ENCODE measurements at places on chromosomes 7 and 10.

- DNase-seq: no peak
Observed at GRCh38 chr10:19169041-19169440, 120.4 kb downstream of the MALRD1 start.

GRCh38 chr7:102232611-102233286, 53.9 kb upstream of the SH2B2 start:
- DNase-seq: no peak

DNA sequence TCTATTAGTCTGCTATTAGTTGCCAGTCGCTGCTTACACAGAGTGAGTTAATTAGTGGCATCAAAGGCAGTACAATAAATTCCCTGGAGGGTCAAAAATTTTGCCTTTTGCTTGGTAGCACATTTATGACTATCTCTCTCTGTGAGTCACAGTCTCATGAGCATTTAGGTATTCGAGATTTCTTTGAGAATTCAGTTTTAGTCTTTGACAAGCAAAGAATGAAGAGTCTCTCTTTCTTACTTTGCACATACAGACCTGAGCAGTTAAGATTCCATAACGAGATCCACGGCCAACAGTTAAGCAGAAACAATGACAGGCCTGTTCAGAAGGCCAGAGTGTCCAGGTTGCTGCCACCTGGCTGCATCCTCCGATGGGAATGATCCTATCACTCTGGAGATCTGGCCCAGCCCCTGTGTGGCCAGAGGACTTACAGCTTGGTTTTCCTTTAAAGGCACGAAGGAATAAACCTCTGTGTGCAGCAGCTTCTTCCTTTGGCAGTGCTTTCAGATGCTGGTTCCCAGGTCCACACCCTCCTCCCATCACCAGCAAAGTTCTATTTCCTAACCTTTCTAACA, 80.6 kb downstream of the GLI3 start:
- DNase-seq: no peak

GRCh38 chr7:8221567-8221966, 40.4 kb downstream of the ICA1 start:
- DNase-seq: no peak

- no peak for DNase-seq
Observed at GRCh38 chr10:102113956-102114857, 6.0 kb downstream of the LDB1 start.

- no peak for DNase-seq
Observed at GRCh38 chr7:115058726-115059125, 136.8 kb downstream of the MDFIC start.

- DNase-seq: no peak
Observed at GRCh38 chr7:37531225-37531624, 82.6 kb upstream of the ELMO1 start.

DNA sequence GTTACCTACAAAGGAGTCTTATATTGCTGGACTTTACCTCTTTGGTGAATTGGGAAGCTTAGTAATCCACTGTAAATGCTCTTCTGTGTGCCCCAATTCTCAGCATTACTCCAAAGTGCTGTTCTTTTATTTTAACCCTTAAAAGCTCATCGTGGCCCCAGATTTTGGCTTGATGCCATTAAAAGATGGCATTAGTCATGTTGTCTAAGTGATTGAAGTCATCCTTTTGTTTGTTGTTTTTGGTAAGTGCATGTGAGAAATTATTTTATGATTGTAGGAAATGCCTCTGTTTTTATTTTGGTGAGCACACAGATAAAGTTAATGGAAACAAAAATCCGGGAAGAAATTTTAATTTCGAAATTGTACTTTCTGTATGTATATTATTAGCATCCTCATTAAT, 82.5 kb upstream of the GATA3 start:
- DNase-seq: no peak

GRCh38 chr7:107723255-107723654, 20.7 kb upstream of the CBLL1 start:
- DNase-seq: no peak

GRCh38 chr7:5528071-5528814, 104.6 kb upstream of the TNRC18 start:
- DNase-seq: no peak

DNA sequence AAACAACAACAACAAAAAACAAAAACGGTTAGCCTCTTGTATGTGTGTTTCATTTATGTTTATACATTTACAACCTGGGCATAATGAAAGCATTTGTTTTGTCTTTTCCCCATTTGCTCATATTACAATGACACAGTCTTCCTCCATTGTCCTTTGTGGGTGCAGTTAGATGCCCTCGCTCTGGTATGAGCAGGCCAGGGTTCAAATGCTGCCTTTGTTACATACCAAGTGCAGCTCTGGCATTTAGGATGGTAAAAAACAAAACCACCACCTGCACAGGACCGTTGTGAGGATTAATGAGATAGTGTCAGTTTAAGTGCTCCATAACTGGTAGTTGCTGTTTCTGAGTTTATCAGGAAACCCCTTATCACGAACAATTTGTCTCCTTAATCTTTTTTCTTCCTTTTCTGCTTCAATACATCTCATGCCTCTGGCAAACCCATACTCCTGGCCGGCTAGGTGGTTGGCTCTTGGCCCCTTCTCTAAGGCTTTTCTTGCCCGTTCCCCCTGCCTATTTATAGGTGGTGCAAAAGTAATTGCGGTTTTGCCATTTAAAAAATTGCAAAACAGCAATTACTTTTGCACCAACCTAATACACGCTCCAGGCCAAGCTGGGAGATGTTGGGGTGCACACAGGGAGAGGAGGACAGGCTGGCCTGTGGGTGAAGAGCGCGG, 18.6 kb upstream of the TMEM225B start:
- no peak for DNase-seq

DNA sequence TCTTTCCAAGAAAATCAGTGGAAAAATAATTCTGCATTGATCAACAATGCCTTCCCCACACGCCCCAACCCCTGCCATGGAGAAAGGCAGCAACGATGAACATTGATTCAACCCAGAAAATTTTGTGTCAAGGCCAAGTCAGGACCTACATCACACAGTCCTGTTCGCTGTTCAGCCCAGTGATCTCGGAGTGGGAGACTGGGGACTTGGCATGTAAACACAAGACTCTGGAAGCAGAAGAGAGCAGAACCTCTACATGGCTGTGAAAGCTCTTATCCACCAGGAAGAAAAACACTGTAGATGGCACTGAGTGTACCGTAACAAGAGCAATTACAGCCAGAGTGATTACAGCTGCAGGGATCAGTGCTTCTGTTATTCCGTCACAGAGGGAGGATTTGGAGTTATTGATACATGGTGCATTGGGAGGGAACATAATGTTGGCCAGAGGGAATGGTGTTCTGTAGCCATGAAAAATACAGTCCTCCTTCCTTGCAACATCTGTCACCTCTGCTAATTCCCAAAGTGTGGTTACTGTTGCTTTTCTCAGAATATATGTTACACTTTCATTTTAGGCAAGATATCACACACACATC, 136.6 kb downstream of the IQUB start:
- DNase-seq: no peak

GRCh38 chr7:80611779-80612178, 26.7 kb upstream of the CD36 start:
- DNase-seq: no peak

GRCh38 chr10:102280397-102281101, 35.2 kb downstream of the GBF1 start:
- DNase-seq: no peak

DNA sequence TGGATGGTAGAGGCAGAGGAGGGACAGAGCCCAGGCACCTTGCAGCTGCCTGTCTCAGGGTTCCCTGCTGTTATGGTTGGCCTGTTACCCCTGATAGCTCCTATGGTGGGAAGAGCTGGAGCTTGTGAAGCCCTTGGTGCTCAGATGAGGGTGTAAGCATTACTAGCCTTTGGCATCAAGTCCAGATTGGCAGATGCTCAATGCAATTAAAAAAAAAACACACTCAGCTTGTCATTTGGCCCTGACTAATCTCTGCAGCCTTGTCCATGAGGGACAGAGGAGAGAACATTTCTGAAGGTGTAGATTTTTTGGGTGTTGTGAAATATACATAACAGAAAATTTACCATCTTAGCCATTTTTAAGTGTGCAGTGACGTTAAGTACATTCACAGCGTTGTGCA, 86.3 kb downstream of the PLPP4 start:
- DNase-seq: no peak

DNA sequence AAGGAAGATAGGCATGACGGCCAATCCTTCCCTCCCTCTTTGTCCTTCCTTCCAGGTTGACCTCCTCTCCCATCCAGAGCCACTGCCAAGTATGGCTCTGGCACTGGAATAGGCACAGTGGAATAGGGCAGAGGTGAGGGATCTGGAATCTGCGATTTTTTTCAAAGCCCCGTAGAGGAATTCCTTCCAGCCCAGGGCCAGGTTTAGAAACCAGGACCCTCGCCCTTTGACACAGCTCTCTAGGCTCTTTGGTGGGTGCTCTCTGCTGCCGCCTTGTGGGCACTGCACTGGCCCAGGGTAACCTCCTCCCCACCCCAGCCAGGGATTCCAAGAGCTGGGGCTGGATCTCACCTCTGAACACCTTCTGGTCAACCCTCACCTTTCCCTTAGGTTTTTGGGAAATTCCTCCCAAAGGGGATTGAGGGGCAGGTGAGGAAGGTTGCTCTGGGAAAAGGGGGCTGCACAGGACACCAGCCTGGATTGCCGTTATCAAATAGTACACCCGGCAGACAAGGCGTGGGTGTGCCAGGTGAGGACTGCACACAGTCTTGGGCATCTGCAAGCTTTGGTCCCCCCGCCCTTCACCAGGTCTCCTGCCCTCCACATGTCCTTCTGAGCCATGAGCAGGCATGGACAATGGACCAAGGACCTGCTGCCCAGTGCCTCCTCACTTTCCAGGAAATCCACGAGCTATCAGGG, 22.8 kb downstream of the C10orf105 start:
- DNase-seq: peak; percentile 44

- DNase-seq: no peak
Observed at GRCh38 chr10:115117301-115117700, 24.1 kb downstream of the ATRNL1 start.

DNA sequence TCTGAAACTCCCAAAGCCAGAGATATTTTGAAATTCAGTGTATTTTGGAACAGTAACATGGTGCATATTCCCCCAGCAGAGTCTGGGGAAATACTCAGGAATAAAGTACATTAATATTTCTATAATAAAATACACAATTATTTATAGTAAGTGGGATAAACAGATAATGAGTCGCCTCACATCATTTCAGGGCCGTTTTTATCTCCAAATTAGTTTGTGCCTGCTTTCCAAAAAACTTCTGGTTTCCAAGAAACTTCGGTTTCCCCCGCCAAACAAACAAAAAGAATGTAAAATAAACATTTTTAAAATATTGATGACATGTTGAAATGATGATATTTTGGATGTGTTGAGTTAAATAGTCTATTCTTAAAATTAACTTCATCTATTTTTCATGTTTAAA, 48.2 kb downstream of the AFAP1L2 start:
- DNase-seq: no peak

DNA sequence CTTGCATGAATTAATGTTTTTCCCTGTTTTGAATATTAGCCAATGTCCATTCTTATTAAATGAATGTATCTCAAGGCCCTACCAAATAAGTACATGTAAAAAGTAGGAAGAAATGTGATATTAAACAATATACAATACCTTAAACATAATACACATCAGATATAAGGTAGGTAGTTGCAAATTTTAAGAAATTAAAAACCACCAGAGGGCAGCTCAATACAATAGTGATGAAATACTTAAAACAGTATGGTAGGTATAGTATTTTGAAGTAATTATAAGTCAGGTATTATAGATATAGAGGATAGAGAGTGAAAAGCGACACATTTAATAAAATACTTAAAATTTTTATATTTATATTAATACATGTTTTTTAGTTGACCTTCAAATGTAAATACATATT, 43.6 kb upstream of the CDK14 start:
- no peak for DNase-seq

- no peak for DNase-seq
Observed at GRCh38 chr10:44742248-44742647, 168.9 kb upstream of the TMEM72 start.

- no peak for DNase-seq
Observed at GRCh38 chr10:109727436-109727835, 195.9 kb downstream of the XPNPEP1 start.

DNA sequence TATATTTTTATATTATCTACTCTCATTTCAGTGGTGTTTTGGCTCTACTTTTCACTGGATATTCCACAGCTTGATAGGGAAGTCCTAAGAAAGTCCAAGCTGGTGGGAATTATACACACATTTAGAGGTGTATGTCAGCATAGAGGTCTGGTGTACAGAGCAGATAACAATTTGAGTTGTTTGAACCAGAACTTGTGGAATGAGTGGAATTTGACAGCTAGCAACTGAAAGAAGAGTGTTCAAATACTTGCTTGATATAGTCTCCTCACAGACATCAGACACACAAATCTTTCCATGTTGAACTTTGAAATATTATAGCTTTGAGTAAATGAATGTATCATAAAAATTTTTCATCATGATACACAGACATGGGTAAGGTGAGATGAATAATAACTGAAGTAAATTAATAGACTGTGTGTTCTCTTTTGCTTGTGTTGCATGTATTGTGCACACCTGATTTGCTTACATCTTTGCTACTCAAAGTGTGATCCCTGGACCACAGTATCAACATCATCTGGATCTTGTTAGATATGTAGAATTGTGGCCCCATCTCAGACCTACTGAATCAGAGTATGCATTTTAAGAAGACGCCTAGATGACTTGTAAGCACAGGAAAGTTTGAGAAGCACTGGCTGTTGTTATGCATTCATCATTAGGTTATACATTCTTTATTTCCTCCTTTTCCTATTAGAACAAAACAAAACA, 91.5 kb downstream of the ABCA13 start:
- no peak for DNase-seq

DNA sequence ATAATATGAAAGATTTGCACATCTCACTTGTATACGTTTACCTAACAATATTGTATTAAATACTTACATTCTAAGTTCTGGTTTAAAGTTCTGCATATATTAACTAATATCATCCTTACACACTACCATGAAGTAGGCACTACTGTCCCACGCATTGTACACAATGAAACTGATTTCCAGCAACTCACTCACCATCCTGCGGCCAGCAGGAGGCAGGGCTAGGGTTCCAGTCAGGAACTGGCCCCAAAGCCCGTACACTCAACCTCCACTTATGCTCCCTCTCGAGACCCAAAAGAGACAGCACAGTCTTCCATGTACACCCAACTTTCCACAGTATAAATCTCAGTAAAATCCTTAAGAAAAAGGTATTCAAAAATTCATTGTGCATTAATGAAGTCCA, 41.4 kb downstream of the GRID1 start:
- DNase-seq: no peak

- no peak for DNase-seq
Observed at GRCh38 chr7:38942431-38943051, 33.5 kb upstream of the VPS41 start.

DNA sequence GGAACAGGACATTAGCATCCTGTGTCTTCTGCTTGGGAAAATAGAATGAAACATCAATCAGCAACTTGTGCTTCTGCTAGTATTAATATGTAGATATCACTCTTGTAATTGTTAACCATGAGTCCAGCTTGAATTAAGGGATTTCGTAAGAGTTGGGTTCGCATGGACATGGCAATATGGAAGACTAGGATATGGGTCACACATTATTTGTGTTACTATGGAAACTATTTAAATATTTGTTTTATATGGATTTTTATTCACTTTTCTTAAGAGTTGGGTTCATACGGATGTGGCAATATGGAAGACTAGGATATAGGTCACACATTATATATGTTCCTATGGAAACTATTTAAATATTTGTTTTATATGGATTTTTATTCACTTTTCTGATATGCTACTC, 24.5 kb downstream of the TNPO3 start:
- DNase-seq: no peak
